ENCODE measurements at places on chromosomes 1 and 21.
A peak's percentile ranks its signal among the peaks of the same experiment; 100 is the strongest.

- no peak for DNase-seq
These were observed 7.0 kb downstream of the ERI3 start for GRCh38 chr1:44348061-44348485.

GRCh38 chr1:172845865-172846264, 187.0 kb downstream of the FASLG start:
- DNase-seq: no peak

DNA sequence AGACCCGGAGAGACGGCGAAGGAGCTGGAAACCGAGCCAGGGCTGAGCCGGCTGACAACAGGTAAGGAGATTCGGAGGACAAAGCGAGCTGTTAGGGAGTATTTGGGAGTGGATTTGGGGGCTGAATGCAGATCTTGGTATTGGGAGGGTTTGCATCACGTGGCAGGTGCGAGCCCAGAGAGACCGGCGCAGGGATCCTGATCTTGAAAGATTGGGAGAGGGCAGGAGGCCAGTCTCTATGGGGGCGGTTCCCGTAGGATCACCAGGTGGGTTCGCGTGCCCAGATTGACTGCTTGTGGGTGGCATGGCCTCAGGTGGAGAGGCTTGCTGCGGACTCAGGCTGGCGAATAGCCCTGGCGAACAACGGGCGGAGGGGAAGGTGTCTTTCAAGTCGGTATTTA, 204 bp downstream of the CIART start:
- no peak for DNase-seq

DNA sequence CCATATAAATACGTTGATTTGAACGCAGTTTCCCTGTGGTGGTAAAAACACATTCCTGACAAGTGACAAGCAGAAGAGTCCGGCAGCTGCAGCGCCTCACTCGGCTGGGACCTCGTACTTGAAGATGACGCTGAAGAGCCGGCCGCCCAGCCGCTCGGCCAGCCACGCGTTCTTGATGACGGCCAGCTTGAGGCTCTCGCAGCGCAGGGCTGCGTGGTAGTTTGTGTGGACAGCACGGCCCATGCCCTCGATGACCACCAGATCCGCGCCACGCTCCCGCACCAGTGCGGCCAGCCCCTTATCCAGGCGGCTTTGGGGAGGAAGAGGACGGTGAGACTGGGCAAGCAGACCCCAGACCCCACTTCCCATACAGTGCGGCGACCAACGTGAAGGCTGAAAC, 17.6 kb downstream of the PANK4 start:
- DNase-seq: no peak

DNA sequence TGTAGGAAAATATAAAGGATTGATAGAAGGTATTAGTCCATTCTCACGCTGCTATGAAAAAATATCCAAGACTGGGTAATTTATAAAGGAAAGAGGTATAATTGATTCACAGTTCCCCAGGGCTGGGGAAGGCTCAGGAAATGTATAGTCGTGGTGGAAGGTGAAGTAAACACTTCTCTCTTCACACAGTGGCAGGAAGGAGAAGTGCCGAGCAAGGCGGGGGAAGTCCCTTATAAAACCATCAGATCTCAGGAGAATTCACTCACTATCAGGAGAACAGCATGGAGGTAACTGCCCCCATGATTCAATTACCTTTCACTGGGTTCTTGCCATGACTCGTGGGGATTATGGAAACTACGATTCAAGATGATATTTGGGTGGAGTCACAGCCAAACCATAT, 1806.0 kb downstream of the MRPL39 start:
- DNase-seq: no peak

DNA sequence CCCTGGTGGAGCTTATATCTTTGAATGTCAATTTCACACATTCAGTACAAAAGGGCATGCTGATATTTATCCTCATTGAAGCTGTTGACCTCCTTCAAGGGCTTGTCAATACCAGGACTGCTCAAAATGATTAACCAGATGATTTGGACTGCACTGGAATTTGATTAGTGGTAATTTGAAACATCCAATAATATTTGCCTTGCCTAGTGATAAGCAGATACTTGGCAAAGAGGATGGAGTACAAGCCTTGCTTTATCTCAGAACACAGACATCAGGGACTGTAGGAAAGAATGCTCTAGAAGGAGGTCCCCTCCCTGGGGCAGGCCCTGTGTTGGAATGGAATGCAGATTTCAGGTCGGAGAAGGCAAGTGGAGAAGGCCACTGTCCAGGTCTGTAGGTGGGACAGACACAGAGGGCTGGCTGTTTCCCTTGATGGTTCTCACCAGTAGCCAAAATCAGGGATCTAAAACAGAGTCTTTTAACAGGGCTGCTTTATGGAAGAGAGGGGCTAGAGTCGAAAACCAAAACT, 64.8 kb upstream of the ZNF648 start:
- DNase-seq: no peak

DNA sequence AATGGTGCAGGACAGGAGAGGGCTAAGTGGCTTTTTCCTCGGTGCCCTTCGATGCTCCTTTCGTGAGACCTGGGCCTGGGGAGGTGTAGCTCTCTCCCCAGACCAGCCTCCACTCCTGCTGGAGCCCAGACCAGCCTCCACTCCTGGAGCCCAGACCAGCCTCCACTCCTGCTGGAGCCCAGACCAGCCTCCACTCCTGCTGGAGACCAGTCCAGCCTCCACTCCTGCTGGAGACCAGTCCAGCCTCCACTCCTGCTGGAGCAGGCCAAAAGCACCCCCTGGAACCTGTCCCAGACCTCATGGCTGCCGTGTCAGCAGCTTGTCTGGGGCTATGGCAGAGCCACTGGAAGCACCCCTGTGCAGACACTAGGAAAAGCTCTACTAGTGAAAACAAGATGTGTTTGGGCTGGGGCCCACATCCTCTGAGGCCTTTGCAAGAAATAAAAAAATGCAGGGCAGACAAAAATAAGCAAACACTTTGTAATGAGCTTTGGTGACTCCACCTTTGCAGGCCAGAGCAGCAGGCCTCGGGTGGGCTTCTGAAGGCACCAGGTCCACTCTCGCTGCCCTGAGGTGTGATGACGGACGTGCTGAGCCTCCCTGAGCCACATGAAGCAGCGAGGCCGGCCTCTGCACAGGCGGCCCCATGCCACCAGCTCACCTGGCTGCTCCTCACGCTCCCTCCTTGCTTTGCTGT, 116.0 kb upstream of the IFFO2 start:
- no peak for DNase-seq

DNA sequence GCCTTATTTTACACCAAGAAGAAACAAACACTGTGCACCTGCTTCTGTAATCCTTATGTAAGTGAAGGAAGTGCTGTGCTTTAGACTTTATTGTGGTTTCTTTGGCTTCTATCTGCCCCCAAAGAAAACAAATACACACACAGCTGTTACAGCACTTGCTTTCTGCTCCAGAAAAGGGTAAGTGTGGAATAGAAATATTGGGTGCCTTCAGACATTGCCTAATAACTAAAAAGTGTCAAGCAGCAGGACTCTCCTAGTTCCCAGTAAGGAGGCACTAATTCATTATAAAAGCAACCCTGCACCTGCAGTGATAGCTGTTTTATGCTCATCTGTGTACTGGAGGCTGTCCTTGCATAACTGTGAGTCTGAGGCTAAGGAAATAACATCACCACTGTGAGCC, 23.4 kb upstream of the PRRX1 start:
- DNase-seq: no peak

- no peak for DNase-seq
These were observed 621.0 kb downstream of the LTN1 start for GRCh38 chr21:28371713-28372112.

DNA sequence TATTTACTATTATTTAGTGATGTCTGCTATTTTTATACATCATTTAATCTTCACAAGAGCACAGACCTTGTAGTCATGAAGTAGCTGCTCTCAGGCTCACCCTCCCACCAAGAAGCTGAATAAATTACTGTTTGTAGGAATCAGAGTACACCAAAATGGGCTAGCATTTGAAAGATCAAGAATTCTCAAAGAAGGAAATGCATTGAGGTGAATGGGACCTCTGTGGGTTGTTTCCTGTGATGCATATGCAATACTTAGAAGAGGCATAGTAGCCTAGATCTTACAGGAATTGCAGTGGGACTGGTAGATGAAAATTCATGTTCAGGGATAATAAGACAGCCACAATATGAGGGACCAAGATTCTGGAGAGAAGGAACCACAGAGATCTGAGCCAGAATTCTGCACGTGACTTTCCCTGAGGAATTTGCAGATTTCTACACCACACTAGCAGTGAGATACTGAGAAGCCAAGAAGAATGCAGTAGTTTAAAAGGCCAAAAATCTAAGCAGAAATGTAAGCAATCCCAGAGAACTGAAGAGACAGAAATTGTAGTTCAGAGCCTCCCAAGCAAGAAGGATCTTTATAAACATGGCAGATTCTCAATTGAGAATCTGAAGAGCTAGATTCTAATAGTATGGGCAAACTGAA, 307.0 kb downstream of the ST6GALNAC3 start:
- DNase-seq: no peak

GRCh38 chr1:9822897-9823692, 670 bp downstream of the CLSTN1 start:
- DNase-seq: peak; percentile 37

DNA sequence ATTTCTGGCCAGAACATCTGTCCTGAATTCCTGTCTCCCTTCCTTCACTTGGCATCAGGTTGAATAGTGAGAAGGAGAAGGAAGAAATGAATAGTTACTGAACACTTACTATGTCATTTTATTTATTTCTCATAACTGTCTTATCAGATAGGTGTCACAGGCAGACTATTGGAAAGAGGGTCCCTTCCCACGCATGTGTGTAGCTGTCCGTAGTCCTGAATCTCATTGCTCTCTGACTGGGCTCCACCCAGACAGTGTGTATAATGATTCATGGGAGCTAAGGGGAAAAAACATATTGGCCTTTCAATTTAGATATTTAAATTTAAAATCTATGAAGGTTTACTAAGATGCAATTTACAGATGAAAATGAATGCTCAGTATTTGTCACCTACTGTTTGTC, 86.1 kb downstream of the OMA1 start:
- DNase-seq: no peak

- no peak for DNase-seq
These were observed 132.8 kb downstream of the CLIC6 start for GRCh38 chr21:34801519-34802132.

- no peak for DNase-seq
These were observed 80.3 kb upstream of the PTBP2 start for GRCh38 chr1:96641282-96641681.

- no peak for DNase-seq
These were observed 108.2 kb downstream of the DIRAS3 start for GRCh38 chr1:67942274-67942673.

DNA sequence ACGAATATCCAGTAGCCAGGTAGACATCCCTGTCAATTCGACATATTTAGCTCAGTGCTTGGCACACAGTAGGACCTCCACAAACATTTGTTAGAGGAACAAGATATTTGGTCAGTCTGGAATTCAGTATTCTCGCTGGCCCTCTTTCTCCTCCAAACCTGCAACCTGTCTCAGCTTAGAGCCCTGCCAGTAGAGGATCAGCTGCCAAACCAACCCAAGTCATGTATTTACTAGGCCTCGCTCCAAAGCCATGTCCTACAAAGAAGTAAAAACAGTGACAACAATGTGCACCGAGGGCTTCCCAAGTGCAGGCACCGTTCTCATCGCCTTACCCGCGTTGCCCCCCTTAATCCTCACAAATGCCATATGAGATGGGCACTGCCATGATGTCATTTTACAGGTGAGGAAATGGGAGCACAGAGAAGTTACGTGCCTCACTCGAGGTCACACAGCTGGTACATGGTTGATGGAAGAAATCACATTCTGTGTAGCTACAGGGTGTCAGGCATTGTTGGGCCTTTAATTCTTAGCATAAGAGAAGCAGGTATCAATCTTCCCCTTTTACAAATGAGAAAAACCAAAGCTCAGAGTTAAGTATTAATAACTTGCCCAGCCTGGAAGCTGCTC, 26.0 kb upstream of the CDCA8 start:
- DNase-seq: no peak
